ENCODE measurements at places on chromosomes 3 and 15.
A peak's percentile ranks its signal among the peaks of the same experiment; 100 is the strongest.

- DNase-seq, result no peak
Measured at GRCh38 chr3:188943591-188943990, 228.2 kb upstream of the TPRG1 start.

DNA sequence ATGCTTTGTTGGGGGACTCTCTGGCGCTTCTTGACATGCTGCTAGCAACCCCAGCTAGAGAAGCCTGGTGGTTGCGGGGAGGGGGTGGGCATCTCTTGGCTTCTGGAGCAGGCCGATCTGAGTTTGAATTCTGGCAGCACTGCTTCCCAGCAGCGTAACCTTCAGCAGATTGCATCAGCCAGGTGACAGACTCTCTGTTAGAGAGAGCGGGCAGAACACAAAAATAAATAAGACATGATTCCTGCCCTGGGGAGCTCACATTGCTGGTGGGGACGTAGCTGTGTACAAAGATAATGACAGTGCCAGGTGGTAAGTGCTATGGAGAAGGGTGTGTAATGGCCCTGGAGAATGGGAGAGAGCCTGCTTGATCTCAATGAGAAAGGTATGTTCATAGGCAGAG is 87.4 kb downstream of the THSD4 start:
- DNase-seq, result no peak

- no peak for DNase-seq
Measured at GRCh38 chr3:123815981-123816380, 68.2 kb downstream of the MYLK start.

- no peak for DNase-seq
Measured at GRCh38 chr15:28985691-28986090, 99.9 kb downstream of the APBA2 start.

GRCh38 chr3:123075359-123075758 is 8.5 kb downstream of the PDIA5 start:
- DNase-seq, result peak; percentile 37

DNA sequence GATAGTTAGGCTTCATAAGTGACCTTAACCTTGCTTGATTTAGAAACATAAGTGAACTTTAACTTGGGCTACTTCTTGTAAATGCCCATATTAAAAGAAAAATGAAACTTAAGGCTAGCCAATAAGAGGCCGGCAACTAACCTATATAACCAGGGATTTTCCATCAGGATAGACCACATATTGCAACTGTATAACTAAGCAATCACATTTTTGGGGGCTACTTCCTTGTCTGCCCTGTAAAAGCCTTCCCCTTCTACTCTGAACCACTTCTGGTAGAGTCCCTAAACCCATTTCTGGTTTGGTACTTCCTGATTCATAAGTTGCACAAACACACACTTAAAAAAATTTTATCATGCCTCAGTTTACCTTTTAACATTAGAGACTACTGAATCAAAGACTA is 150.9 kb upstream of the UBE2E2 start:
- DNase-seq, result no peak

GRCh38 chr3:80233576-80233975 is 465.8 kb upstream of the ROBO1 start:
- DNase-seq, result peak; percentile 2

DNA sequence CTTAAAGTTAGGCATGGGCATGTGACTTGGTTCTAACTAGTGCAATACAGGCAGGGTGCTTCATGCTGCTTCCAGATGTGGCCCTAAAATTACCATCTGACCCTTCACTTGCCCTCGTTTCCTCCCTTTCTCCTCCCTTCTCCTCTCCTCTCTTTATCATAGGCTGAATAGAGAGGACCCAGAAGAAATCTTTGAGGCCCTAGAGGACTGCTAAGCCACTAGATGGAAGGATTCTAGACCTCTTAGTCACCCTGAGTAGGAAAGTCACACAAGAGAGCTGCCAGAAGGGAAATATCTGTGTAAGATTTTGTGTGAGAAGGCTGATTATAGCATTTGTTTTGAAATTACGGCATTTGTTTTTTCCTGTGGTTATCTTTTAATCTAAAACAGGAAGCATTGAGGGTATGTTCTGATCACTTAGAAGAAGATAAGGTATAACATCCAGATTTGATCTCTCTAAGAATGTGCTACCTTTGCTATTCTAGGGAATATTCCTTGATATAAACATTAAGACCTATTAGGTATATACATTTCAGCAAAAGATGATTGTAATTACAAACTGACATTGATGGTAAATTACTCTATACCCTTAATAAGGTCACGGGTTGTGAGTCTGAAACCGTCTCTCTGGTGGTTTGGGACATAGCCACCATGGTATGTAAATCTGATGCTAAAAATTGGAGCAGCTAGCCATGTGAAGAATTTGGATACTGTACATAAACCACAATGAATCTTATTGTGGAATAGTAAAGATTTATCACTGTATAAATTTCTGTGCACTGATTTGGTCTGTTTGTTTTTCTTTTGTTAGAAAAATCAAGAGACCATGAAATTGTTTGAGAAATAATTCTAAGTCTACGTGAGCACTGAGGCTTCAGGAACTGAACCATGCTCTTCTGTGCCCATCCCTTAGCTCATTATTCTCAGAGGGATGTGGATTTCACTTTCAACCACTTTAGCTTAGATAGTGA is 84.1 kb downstream of the TP63 start:
- DNase-seq, result no peak

GRCh38 chr15:47066392-47066791 is 650.9 kb upstream of the SEMA6D start:
- no peak for DNase-seq

- no peak for DNase-seq
Measured at GRCh38 chr3:17154941-17155340, 270.2 kb downstream of the PLCL2 start.

DNA sequence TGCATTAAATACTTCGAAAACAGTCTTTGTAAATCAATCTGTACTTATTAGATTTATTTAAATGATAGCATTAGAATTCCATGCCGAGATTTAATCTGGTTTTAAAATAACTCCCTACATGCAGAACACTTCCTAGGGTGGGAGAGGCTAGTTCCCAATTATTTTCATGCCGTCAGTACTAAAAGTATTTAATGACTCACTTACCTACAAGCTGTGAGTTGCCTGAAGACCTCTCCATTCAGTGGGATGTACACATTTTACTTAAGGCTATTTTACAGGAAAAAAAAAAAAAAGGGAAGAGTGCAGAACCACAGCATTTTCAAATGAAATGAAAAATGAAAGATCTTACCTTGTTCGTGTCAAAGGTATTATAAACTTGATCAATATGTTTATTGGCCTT is 469 bp downstream of the GUCA1C start:
- no peak for DNase-seq

- no peak for DNase-seq
Measured at GRCh38 chr15:80679167-80679803, 15.8 kb upstream of the ABHD17C start.

DNA sequence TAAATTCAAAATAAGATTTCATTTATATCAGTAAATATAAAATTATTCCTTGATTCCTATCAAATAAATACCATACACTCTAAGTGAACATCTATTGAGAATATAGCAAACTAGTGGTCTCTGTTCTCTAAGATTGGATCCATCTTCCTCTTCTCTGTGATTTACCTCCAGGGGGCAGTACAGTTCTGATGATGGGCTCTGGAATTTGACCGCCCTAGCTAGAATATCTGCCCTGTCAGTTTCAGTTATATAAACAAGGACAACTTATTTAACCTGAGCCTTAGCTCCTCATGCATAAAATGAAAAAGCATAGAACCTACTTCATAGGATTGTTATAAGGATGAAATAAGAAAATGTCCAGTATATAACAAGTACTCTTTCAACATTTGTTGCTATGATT is 171.1 kb upstream of the CCDC54 start:
- peak; percentile 79 for DNase-seq

DNA sequence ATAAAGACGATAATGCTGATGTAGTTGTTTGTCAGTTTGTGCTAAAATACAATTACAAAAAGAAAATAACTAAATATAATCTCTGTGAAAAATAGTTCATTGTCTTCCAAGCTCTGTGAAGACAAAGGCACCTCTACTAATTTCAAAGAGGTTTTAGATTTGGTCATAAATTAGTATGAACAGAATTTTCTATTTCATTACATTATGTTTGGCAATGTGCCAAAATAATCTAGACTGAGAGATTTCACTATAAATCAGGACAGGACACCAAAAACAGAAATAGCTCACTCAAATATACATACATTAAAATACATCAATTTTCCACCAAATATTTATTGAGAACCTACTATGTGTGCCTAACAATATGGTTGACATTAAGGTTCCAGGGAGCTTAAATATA is 264.9 kb upstream of the CCDC54 start:
- DNase-seq, result no peak

GRCh38 chr3:24538891-24539290 is 44.2 kb upstream of the THRB start:
- DNase-seq, result no peak

DNA sequence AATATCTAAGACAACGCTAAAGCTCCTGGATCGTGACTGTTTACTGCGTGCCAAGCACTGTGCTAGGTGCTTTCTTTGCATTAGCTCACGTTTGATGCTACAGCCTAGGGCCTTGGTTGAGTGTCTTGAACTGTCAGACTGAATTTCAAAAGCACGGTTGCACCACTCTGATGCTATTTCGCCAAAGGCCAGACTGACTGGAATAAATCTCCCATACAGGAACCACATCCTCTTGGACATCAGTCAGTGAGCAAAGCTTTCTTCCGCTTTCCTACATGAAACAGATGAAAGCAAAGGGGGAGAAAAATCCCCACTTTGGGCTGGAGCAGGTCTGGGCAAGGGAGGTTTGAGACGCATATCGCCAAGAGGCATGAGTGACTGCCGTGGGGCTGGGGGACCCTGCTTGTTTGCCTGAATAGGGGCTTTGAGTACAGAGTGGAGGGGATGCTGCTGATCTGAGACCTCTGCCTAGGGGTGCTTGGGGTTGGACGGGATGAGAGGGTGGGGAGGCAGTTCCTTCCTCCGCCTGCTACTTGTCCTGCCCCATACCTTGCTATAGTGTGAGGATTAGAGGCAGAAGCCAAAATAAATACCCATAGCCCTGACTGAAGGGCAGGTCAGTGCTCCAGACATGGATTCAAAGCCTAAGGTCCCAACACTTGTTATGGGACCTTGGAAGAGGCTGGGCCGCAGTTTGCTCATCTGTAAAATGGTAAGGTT is 5.3 kb downstream of the FGD5 start:
- DNase-seq, result no peak

GRCh38 chr3:177835008-177835407 is 637.7 kb upstream of the TBL1XR1 start:
- DNase-seq, result peak; percentile 98

DNA sequence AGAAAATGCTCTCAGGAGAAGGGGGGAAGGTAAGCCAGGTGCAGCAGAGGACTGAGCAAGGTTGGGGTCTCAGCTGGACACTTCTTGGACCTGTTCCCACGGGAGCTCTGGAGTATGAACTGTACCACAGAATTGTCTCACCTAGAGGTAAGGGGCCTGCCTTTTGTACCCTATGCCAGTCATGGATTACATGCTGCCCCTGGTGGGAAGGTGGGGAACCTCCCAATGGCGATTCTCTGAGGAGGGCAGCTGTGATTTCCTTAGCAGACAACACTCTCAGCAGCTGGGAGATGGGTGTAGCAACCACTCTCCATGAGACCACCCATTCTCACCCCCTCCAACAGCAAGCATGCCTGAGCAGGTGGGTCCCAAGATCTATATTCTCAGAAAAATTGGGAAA is 329.4 kb upstream of the CTNNB1 start:
- no peak for DNase-seq

GRCh38 chr15:56496635-56497034 is 31.7 kb upstream of the MNS1 start:
- peak; percentile 88 for DNase-seq

- DNase-seq, result no peak
Measured at GRCh38 chr3:34862456-34862855, 776.9 kb upstream of the ARPP21 start.

DNA sequence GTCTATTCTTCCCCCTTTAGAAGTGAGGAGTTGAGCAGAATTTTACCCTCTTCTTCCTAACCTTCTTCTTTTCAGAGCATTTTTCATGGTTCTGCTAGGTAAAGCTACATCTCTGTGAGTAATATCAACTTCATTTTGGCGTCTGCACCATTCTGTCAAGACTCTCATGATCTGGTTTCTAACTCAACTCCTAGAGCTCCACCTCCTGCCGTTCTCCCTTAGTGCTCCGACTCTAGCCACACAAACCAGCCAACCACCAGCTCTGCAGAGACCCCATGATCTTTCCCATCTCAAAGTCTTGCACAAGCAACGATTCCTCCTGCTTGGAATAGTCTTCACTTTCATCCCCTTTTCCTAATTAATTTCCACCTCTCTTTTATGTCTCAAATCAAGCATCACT is 193.9 kb upstream of the TMC3 start:
- no peak for DNase-seq

GRCh38 chr3:50450209-50450921 is 53.1 kb downstream of the CACNA2D2 start:
- no peak for DNase-seq

DNA sequence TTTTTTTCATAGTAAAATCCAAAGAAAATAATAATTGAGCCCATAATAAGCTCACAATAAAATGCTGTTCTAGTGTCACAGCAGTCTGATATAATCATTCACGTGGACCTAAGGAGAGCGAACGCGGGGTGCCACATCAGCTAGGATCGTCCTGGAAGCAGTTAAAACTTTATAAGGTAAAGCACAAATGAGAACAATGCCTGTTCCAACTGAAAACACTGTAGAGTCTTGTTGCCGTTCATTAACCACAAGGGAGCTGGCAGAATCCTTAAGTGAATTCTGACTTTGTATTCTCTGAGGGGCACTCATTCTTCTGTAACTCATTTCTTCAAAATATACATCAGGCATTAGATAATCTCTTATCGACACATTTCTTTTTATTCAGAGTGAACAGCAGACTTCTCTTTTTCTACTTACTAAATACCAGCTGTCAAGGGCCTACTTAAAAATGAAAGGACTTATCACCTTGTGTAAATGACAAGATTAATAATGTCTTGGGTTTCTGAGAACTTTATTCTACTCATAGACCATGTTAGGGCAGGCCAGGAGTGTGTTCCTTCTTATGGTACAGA is 524.6 kb downstream of the MECOM start:
- peak; percentile 20 for DNase-seq

DNA sequence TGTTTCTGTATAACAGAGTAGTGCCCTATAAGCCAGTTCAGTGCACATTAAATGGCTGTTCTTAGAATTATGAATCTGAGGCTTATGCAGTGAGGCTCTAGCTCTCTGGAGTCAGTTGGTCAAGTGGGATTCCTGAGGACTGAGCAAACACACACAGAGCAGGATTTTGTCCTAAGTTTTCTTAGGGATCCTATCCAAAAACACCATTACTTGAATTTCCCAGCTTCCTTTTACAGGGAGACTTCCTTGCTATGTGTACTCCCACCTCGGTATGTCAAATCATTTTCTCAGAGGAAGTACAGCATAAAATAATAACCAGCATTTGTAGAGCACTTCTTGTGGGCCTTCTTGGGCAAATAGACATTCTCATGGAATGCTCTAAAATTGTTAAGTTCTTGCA is 63.1 kb upstream of the GOLGA6B start:
- DNase-seq, result no peak

DNA sequence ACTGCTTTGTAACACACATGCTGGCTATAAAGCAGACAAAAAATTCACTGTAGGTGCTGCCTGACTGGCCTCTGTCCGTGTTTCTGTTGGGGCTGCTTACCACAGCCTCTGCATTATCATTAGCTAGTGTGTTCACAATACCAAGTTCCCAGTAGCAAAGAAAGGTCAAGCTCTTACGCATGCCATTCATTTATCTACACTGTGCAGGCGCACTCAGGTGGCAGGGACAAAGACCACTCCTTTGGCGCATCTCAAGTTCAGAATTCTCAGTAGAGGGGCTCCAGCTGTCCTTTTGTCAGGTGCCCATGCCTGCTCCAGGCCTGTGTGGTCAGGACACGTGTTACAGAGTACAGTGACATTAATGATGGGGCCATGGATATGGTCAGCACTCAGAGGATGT is 22.3 kb downstream of the MLH1 start:
- DNase-seq, result no peak

All from NCI-H82 (cell line).